ENCODE measurements at places on chromosomes 6 and 20.

DNA sequence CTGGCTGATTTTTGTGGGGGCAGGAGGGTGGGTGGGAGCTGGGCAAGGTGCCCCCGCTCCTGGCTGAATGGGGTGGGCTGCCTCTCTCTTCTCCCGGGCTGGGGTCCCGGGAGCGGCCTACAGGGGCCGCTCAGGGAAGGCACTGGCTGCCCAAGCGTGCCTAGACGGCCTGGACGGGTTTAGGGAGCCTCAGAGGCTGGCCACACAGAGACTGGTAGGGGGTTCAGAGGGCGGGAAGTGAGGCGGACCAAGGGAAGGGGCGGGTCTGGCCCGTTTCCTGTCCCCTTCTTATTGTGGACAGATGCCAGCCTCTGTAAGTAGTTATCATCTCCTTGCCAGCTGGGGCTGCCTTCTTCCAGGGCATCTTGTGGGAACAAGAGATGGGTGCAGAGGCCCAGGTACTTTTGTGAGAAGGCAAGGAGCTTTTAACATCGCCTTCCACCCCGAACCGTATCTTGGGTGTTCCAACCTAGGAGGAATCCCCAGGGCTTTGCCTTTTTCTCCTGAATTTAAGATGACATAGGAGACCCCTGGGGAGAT, 437 bp downstream of the CD40 start:
- DNase-seq = no peak

GRCh38 chr6:164749221-164750064, 560.0 kb downstream of the C6orf118 start:
- no peak for DNase-seq

DNA sequence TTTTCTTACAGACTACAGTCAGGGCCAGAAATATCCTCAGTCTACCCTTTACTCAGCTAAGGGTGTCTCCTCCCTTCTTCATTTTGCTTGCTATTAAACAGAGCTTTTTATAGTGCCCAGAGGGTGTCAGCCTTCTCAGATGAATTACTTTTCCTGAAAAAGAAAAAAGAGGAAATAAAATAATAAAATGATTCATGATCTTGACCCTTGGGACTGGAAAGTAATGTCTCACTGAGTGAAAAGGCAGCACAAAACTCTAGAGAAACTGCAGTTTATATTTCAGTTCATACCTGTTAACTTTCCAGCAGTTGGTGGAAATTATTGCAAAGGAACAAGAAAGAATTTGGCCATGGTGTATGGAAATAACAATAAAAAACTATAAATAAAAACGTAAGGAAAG, 170.6 kb downstream of the IBTK start:
- DNase-seq = no peak

DNA sequence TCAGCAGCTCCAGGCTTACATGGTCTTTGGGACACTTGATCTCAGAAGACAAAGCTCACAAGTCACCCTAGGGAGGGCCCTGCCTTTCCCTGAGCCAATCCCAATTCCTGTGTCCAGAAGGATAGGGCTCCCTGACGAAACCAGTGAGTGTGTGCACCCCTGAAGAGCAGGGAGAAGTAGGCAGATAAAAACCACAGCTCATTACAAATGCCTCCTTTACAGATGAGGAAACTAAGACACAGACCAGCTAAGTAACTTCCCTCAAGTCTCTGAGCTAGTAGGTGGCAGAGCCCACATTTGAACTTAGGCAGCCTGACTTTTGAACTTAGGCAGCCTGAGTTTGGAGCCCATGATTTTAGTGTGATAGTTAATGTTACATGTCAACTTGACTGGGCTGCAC, 6.7 kb upstream of the ZFAND3 start:
- no peak for DNase-seq

- no peak for DNase-seq
Observed at GRCh38 chr20:23215344-23215995, 129.3 kb upstream of the CD93 start.

DNA sequence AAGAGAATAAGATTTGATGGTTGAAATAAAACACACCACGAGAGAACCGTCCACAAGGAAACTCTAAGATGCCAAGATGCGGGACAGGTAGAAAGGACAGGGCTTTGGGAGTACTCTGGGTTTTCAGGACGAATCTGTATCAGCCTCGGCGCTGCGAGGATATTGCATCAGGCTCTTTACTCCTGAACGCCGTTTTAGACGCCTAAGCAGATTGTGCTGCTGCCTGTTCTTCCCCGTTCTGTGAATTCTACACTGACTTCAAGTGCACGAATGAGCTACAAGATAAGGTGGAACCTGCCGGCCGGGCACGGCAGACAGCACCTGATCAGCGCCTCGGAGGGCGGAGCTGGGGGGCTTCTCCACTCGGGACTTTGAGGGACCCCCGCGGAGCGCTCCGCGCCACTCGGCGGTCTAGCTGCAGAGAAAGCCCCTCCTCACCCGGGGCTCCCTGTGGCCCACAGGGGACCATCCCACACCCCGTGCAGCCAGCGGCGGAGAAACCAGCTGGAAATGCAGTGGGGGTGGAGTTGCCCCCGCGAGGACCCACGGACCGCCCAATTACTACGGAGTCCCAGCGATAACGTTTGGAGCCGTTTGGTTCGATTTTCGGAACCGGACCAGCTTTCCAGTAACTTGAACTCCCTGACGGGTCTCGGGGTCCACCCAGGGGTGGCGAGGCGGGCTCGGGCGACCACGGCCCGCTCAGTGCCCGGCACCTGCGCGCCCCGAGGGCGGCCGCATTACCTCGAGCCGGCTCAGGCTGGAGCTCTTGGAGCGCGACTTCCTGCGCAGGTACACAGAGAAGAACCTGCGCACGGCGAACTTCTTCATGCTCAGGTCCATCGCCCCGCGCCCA, 646 bp downstream of the RPS6KA2 start:
- DNase-seq = peak; percentile 8

DNA sequence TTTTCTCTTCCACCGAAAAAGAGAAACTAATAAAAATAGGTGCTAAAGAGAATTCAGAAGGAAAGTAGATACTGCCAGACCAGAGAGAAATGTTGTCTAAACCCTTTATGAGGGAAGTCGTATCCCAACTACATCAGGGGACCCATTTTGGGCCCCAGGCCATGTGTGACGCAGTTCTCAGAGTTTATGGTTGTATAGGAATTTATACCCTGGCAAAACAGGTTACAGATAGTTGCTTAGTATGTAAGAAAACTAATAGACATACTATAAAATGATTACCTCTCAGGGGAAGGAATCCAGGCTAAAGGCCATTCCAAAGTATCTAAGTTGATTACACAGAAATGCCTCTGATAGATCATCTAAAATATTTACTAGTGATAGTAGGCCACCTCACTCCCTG, 28.6 kb upstream of the SLC52A3 start:
- no peak for DNase-seq

GRCh38 chr20:43961541-43962471, 47.2 kb downstream of the TOX2 start:
- DNase-seq = no peak

DNA sequence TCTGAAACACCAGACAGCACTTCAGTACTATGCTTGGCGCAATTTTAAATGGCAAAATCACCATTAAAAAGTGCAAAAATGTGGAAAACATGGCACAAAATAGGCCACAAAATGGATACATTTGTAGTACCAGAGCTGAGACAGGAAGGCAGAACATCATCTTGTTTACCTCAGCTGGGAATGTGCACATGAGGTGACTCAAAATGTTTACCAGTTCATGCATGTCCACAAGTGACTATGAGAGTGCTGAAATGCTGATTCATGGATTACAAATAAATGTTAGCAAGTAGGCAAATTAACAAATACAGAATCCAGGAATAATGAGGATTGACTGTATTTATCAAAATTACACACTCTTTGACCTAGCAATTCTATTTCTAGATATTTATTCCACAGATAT, 201.6 kb downstream of the ISM1 start:
- DNase-seq = no peak

- DNase-seq = no peak
Observed at GRCh38 chr20:44398335-44398734, 42.8 kb downstream of the HNF4A start.

DNA sequence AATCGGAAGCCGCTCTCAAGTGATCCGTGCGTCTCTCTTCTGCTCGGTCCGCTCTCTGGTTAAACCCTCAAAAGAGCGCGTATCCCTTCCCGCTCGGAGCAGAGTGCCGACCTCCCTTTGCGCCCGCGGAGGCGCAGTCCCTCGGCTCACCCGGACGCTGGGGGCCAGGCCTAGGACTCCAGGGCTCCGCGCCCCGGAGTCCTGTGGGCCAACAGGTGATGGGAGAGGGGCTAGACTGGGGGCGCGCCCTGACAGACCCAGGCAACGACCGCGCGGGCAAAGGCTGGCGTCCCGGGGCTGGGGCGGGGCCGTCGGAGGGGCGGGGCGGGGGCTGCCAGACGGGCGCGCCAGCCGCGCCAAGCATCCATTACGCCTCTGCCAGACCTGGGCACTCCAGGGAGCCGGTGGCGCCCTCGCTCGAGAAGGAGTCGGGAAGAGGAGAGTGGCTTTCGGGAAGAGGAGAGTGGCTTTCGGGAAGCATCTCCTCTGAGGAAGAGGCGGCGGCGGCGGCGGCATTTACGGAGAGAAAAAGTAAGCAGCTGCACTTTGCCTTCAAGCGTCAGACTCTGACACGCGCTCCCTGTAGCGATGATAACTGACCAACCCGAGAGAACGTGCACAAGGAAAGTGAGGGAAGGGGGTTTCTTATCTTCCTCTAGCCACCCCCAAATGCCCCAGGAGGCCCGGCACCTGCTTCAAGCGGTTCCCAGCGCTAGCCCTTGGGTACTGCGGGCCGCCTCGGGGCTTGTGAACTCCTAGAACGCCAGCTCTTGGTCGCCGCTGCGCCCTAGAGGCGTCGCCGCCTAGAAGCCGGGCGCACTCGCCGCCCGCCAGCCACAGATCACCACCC, 2.6 kb downstream of the EPHA7 start:
- no peak for DNase-seq

DNA sequence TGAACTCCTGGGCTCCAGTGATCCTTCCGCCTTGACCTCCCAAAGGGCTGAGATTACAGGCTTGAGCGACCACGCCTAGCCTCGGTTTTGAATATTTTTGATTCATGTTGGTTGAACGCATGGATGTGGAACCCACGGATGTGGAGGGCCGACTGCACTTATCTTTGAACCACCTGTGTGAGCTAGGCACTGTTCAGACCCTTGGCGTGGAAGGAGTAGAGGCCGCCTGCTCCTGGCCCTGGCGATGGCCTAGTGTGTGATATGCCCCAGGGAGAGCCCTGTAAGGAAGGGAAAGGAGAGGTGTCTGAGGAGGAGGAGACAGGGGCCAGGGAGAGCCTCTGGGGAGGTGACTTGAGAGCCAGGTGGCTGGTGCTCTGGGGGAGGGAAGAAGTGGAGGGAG, 64.3 kb downstream of the BCAS4 start:
- no peak for DNase-seq

DNA sequence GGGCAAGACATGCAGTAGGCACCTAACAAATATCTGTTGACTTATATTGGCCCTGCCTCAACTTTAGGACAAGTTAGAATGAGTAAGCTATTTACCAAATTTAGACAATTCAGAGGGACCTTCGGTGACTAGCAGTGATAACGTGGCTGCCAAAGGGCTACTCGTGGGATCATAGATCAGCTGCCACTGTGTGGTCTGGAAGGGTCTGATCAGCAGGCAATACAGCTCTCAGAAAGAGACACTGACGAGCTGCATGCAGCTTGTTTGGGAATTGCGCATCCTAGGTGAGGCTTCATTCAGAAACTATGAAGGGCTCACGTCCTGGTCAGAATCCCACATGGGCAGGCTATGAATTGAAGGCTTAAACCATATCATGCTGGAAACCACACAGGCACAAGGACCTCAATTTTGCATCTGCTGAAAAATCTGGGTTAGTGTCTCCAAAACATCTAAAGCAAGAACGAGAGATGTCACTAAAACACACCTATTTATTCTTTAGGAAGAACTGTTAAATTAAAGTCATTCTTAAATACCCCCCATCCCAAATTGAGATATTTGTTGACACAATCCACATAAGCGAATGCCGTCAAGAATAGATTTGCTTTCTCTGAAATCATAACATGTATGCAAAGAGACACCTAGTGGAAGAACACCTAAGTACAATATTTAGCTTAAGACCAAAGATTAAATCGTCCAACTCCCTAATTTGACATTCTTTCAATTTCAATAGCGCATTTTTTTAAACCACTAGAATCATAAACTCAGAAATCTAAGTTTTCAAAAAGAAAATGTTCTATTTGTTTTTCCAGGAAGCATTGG, 79.6 kb downstream of the IPCEF1 start:
- no peak for DNase-seq

DNA sequence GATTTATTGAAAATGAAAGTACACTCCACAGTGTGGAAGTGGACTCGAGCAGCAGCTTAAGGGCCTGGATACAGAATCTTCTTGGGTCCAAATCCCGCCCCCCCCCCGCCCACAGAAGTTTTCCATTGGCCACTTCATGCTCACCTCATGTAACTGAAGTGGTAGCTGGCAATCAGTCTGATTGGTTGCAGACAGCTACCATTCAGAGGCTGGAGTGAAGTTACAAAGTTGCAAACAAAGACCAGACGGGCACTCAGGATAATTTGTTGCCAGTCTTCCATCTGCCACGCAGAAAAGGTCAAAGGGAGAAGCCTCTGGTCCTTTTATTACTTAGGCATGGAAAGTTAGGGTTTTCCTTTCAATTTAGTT, 25.8 kb upstream of the FABP7 start:
- DNase-seq = no peak

GRCh38 chr20:58028123-58028522, 200.3 kb downstream of the ANKRD60 start:
- no peak for DNase-seq

DNA sequence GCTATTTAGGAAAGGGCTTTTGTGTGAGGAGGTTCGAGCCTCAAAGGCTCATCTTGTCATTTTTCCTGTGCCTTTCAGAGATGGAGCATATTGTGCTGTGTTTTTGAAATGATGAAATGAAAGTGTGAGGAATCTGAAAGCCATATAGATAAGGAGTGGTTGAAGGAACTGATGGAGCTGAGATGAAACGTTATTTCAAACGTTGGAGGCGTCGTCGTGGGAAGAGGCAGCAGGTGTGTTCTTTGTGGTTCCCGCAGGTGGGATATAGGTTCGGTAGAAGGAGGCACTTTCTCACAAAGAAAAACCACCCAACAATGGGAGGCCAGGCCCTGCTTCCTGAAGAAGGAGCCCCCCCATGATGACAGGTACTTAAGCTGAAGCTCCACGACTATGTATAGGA, 83.2 kb upstream of the SNAP25 start:
- DNase-seq = no peak

Data from activated T-helper 1 cell treated with anti-CD3 and anti-CD28 coated beads, Interleukin-2, amount 50 U/mL, for 16 hours (primary cell).